ENCODE measurements at places on chromosomes 16 and 17.
A peak's percentile ranks its signal among the peaks of the same experiment; 100 is the strongest.

GRCh38 chr16:24253192-24253591 is 2.9 kb upstream of the CACNG3 start:
- DNase-seq = peak; percentile 29

DNA sequence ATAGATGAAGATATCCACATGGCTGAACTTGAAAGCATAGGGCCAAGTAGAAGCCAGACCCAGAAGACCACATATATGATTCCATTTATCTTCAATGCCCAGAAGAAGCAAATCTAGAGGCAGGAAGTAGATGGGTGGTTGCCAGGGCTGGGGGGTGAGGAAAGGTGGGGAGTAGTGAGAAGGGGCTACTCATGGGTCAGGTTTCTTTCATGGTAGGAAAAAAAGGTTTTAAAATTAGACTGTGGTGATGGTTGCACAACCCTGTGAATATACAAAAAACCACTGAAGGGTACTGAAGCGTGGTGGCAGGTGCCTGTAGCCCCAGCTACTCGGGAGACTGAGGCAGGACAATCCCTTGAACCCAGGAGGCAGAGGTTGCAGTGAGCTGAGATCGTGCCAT is 5.4 kb downstream of the CD2BP2 start:
- DNase-seq = no peak

GRCh38 chr17:74584292-74585060 is 7.6 kb downstream of the CD300LD start:
- no peak for DNase-seq

GRCh38 chr16:62249069-62249468 is 212.8 kb upstream of the CDH8 start:
- no peak for DNase-seq

DNA sequence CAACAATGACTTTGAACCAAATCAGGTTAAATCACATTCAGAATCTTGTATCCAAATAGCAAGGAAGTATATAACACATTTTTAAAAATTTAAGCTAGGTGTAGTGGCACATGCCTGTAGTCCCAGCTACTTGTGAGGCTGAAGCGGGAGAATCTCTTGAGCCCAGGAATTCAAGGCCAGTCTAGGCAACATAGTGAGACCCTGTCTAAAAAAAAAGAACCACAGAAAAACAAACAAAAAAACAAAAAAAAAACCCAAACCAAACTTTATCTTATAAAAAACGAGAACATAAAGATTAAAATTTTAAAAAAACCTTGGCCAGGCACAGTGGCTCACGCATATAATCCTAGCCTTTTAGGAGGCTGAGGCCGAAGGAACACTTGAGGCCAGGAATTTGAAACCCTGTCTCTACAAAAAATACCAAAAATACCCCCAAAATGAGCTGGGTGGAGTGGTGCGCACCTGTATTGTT is 11.6 kb downstream of the SUPT4H1 start:
- DNase-seq = no peak

DNA sequence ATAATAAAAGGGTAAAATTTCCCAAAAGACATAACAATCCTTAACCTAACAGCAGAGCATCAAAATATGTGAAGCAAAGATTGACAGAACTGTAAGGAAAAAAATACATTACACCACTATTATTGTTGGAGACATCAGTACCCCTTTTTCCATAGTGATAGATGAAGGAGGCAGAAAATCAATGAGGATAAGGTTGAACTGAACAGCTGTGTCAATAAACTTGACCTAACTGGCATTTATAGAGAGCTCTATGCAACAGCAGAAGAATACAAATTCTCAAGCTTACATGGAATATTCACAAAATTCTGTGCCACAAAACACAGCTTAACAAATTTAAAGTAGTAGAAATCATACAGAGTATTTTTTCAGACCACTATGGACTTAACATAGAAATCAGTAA is 195.0 kb upstream of the ELAC2 start:
- no peak for DNase-seq

GRCh38 chr16:53220585-53220984 is 165.8 kb downstream of the CHD9 start:
- DNase-seq = no peak

GRCh38 chr17:51427323-51427811 is 167.0 kb downstream of the UTP18 start:
- DNase-seq = no peak

DNA sequence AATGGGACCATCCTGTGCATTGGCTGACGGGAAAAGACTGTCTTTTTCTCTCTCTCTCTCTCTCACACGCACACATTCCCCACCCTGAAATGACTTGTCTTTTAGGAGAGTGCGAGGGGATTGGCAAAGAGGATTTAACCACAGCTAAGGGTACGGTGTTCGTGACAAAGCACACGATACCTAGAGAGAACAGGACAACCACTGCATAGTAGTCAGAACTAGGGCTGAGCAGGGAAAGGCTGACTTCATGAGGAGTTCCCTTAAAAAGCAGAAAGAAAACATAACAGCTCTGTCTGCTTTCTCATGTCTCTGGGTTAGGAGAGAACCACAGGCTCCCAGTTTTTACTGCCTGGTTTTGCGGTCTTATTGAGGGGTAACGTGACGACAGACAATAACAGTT is 742.8 kb upstream of the SOX9 start:
- no peak for DNase-seq

DNA sequence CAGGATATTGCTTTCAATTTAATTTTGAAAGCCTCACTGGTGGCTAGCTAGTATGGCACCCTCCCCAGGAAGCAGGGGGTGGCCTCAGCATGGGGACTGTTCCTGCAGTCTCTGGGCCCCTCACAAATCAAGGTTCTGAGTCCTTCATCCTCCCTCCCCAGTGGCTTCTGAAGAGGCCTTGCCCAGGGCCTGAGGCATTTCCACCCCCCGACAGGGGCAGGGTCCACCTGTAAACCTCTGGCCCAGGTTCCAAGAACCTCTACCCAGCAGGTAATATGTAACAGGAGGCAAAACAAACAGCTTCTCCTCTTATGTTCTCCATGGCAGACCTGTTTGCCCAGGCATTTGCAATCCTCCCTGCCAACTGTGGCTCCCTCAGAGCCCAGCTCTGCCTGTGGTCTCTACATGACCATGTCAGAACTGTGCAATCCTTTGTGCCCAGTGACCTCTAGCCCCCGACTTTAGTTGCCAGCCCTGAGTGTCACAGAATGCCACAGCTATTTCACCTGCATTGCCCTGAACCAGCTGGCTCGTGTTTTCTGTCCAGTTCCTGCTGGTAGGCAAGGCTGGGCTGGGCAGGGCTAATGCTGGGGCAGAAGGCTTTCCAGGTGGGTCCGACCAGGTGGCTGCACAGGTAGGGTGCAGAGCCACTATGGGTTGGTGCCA is 14.3 kb downstream of the ACSF2 start:
- no peak for DNase-seq

- peak; percentile 51 for DNase-seq
Measured at GRCh38 chr16:80656711-80657150, 115.9 kb downstream of the DYNLRB2 start.

GRCh38 chr16:65117811-65118448 is 3.9 kb downstream of the CDH11 start:
- DNase-seq = peak; percentile 30

DNA sequence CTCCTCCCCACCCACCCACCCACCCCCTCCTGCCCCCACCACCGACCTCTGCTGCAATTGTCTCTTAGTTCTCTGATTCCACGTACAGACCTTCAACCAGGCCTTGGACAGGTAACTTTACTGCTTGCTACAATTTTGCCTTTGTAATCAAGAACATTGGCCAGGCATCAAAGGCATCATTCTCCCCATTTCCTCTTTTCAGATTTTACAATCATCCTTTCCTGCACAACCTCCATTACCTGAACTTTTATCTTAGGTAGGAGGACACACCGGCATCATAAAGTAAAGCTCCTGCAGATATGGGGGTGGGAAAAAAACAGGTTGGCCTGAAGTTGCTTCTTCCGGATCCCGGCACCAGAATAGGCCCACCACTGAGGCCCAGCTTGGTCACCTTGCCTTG is 25.7 kb upstream of the SUPT4H1 start:
- no peak for DNase-seq

DNA sequence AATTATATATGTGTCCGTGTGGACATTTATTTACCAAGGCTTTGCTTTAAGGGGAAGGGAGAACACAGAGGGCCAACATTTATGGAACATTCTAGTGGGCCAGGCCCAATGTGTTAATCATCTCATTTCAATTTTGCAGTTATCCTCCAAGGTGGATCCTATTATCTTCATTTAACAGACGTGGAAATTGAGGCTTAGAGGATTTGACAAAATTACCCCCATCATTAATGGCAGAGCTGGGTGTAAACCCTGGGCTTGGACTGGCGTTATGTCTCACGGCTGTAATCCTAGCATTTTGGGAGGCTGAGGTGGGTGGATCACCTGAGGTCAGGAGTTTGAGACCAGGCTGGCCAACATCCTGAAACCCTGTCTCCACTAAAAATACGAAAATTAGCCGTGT is 26.4 kb downstream of the PITPNC1 start:
- DNase-seq = no peak

DNA sequence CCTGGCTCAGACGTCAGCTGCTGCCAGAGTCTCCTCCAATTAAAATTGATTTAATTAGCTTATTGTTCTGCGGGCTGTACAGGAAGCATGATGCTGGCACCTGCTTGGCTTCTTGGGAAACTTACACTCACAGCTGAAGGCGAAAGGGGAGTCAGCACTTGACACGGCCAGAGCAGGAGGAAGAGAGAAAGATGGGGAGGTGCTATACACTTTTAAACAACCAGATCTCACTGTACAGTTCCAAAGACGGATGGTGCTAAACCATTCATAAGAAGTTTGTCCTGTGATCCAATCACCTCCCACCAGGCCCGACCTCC is 1.4 kb upstream of the PRDM7 start:
- no peak for DNase-seq

- DNase-seq = no peak
Measured at GRCh38 chr16:67868290-67868689, 4.6 kb upstream of the EDC4 start.

GRCh38 chr17:61395983-61396585 is 3.6 kb upstream of the TBX2 start:
- DNase-seq = no peak

- DNase-seq = peak; percentile 59
Measured at GRCh38 chr17:14205992-14206461, 30.6 kb downstream of the CDRT15 start.

- DNase-seq = no peak
Measured at GRCh38 chr17:67491009-67491680, 114.1 kb downstream of the PITPNC1 start.

DNA sequence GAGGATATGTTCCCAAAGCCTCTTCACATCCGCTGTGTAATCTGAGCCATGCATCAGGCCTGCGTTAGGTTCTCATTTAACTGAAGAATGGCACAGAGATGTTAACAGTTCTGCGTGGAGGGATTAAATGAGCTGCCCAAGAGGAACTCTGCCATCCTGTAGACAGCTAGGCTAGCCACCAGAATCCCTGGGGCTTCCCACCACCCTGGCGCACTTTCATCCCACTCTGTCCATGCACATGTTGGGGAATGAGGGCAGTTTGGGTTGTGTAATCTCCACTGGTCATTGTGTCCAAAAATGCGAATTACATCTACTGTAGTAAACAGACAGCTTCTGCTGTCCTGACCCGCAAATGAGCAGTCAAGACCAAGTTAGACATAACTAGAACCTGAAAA is 1.0 kb upstream of the GLG1 start:
- DNase-seq = no peak

DNA sequence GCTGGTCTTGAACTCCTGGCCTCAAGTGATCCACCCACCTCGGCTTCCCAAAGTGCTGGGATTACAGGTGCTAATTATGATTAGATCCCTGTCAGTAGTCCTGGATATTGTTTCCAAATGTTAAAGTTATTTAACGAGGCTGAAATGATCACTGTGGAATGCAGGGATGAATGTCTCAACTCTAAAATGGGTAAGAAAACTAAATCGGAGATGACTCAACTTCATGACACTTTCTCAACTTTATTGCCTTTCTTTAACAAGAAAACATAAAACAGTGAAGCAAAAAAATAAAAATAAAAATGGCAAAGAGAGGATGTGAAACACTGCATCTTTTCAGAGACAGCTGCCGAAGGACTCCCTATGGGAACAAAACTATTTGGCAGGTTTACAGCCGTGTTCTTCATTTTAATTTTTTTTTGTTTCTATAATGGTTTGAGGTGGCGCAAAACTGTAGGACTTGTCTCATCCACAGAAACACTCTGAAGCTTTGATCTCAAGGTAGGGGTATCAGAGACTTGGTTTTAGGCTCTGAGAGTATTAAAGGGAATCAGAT is 382.0 kb downstream of the GRIN2A start:
- no peak for DNase-seq

DNA sequence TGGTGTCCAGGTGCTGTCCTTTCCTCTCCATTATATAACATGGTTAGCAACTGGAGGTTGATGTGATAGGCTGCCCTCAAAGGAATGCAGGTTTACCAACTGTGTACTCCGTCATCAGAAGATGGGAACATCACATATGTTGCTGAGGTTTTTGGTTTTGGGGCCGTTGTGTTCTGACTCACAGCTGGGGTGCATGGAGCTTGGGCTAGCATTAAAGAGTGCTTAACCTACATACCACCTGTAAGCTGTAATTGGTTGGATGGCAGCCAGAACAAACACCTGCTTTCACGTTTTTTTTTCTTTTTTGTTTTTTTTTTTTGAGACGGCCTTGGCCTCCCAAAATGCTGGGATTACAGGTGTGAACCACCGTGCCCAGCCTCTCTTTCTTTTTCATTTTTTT is 20.9 kb downstream of the TMEM11 start:
- no peak for DNase-seq

GRCh38 chr17:65799454-65799853 is 238.0 kb upstream of the AXIN2 start:
- DNase-seq = no peak

DNA sequence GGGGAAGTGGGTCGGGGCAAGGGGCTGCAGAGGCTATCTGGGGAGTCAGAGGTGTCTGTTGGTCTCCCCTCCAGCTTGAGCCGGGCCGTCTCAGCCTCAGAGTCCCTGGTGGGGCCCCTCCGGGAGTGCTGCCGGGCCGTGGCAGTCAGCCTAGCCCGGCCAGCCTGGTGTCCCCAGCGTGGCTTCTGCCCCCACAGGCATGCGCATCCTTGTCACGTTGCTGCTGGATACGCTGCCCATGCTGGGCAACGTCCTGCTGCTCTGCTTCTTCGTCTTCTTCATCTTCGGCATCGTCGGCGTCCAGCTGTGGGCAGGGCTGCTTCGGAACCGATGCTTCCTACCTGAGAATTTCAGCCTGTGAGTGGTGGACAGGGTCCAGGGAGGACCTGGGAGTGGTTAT is 11.2 kb downstream of the CACNA1G start:
- no peak for DNase-seq

GRCh38 chr17:75001915-75002843 is 10.3 kb upstream of the MRPL58 start:
- no peak for DNase-seq

DNA sequence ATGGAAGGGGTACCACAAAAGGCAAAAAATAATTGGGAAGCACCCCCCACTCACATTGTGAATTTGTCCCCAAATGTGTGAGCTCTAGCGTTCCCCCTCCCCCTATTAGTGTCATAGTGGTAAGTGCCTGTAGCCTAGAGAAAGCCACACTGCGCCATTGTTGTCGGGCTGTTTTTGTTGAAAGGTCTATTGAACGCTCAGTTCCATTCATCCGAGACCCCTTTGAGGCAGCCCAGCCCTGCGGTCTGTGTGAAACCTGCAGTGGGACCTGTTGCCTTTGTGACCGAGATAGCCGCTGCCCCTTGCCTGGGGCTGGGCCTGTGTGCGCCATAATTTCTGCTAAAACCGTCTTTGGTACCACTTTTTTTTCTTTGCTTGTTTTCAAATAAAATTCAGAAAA is 3.0 kb downstream of the JPT2 start:
- no peak for DNase-seq
